Activated CD4-positive, alpha-beta T cell treated with anti-CD3 and anti-CD28 coated beads, Interleukin-2, Interleukin-6, amounts not matched to agents 100 ng/mL and 50 ng/mL, durations not matched to agents 16 hours and 8 hours (primary cell): ENCODE measurements at places on chromosomes 2 and 18.

GRCh38 chr2:174673876-174674275 lies 76.3 kb upstream of the WIPF1 start:
- DNase-seq: no peak

DNA sequence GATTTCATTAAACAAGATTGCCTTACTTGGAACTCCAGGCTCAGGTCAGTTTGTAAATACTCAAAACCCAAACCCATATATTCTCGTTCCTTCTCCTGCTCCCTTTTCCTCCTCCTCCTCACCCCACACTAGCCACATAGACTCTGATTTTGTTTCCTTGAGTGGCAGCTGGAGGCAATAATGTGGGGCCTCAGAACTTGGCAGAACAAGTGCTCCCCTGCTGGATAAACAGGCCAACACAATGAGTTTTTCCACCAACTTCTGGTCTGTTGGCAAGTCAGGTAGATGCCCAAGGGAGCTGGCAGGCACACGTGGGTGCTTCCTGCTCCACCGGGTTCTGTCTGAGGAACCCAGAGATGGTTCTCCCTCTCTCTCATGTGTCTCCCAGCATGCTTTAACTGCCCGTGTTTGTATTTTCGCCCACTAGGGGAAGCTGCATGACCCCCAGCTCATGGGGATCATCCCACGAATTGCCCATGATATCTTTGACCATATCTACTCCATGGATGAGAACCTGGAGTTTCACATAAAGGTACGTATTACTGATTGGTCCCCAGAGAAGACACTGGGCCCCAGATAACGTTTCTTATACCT lies 61.9 kb downstream of the KIF5C start:
- DNase-seq: no peak

- no peak for DNase-seq
Observed at GRCh38 chr18:12906119-12906518, 22.1 kb upstream of the PTPN2 start.

DNA sequence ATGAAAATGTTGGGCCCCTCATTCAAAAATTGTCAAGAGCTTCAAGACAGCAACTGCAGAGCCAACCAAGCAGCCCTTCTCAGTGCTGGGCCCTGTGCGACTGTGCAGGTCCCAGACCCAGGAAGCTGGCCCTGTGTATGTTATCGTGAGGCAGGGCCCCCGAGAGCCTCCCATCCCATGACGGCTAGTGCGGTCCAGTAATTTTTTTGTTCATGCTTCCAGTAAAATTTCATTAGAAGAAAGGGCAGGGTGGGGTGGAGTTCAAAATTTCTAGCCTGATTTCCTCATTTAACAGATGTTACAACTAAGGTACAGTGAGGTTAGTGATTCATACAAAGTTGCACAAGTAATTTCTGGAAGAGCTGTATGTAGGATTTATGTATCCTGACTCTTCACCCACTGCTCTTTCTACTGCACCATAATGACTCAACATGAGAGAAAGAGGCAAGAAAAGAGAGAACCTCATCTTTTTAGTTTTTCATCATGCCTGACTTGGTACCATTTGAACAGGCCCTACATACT lies 105.5 kb downstream of the ZEB2 start:
- peak; percentile 82 for DNase-seq

DNA sequence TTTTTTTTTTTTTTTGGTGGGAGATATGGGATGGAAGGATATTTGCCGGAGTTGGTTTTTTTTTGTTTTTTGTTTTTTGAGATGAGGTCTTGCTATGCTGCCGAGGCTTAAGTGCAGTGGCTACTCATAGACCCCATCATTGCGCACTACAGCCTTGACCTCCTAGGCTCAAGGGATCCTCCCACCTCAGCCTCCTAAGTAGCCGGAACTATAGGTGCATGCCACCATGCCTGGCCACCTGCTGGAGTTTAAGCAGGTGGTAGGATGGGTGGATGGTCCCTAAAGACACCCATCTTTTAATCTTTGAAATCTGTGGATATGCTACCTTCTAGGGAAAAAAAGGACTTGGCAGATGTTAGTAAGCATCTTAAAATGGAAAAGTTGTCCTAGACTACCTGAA lies 169.8 kb downstream of the TGIF1 start:
- no peak for DNase-seq

DNA sequence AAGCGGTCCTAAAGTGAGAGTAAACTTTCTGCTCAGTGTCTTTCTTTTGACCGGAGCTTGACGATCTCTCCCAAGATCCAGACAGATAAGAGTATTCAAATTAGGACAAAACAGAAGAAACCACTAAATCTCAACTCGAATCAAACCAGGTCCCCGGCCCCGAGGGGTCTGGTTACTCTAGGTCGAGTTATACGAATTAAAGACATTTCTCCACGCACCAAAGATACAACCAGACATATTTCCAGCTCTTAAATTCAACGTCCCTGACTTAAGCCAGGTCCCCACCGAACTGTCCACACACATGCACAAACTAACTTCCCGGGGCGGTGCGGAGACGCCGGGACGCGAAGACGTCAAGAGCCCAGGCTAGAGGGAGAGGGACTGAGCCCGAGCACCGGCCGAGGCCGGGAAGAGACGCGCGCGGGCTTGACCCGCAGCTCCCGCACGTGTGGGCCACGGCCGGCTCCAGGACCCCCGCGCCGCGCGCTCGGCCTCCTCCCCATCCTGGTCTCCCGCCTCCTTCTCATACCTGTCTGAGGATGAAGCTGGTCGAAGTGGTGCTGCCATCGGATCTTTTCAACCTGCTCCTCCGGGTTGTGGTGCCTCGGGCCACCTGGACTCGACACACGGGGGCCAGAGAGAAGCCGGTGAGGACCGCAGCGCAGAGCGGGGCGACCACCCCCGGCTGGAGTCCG lies 896 bp downstream of the CACNB4 start:
- DNase-seq: no peak
